ENCODE measurements at places on chromosomes 11 and 22.
A peak's percentile ranks its signal among the peaks of the same experiment; 100 is the strongest.

- DNase-seq: no peak
These were observed 58.7 kb downstream of the AHNAK start for GRCh38 chr11:62487738-62488551.

DNA sequence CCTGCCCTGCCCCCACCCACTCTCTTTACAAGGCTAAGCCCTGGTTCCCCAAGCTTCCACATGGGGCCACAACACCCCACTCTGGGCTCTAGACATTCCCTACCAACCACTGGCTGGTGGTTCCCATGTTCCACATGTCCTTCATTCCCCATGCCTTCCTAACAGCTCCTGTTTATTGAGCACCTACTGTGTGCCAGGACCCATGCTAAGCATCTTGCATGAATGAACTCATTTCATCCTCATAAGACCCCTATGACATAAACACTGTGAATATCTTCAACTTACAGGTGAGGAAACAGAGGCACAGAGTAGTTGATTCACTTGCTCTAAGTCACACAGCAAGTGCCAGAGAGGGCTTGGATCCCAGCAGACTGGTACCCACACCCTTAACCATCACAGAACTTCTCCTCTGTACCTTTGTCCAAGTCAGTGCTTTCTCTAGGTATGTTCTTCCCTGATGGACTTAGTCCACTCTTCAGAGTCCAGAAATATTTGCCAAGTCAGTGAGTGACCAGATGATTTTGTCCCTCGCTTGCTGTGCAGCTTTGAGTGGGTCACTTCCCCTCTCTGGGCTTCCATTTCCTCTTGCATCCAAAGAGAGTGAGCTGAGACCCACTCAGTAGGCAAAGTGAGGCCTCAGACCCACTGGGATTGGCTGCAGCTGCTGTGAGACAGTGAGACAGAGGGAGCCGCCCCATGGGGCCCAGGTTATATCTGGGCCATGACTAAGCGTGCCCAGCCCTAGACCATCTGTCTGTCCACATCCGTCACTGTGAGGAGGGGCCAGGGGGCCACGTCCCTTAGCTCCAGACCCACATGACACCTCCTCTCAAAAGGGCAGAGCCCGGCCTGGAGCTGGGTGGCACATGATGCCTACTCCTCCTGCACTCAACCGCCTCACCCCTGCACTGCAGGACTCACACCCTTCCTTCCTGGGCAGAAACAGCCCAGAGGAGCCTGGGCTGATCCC, 132.4 kb downstream of the MN1 start:
- DNase-seq: no peak

- no peak for DNase-seq
These were observed 179.4 kb downstream of the ETS1 start for GRCh38 chr11:128407962-128408361.

DNA sequence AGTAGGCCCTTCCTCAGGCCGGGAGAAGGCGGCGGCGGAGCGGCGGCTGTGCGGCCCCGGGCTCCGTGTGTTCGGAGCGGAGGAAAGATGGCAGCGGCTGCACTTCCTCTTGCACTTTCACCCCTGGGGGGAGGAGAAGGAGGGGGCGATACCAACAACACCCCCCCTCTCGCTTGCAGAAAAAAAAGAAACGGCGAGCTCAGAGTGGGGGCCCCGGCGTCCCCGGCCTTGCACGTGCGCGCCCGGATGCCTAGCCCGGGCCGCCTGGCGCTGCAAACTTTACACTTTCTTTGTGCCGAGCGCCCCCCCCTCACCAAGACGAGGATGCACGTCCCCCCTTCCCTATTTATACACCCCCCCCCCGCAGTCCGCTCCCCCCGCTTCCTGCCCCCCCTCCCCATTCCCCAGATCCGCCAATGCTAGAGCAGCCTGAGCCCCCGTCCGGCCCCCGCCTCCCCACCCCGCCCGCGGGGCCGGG, at the start of gene PATZ1:
Gene PATZ1, minus strand, starts transcription at position 92 of the 478 bp plus-strand sequence. CDS start 744 bp downstream, outside the sequence.
- peak; percentile 67 for DNase-seq

DNA sequence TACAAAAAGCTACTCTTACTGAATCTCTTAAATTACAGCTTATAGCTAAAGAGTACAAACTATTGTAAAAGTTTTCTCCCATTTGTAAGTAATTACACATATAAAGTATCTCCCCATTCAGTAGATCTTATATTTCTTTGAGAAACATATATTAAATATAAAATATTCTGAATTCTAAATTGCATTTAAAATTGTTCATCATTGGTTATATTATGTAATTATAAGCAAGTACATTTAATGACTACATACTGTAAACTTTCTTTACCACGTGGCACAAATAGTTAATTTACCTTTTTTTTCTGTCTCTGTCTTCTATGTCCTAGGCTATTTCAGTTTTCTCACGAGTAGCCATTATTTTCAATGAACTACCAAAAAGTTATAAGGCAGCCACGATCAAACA, 101.2 kb upstream of the SERPIND1 start:
- no peak for DNase-seq

GRCh38 chr11:34528072-34528471, 14.5 kb upstream of the ELF5 start:
- DNase-seq: no peak

GRCh38 chr11:91813263-91813662, 411.4 kb upstream of the FAT3 start:
- DNase-seq: no peak

GRCh38 chr11:10892250-10892649, 34.4 kb upstream of the ZBED5 start:
- no peak for DNase-seq

DNA sequence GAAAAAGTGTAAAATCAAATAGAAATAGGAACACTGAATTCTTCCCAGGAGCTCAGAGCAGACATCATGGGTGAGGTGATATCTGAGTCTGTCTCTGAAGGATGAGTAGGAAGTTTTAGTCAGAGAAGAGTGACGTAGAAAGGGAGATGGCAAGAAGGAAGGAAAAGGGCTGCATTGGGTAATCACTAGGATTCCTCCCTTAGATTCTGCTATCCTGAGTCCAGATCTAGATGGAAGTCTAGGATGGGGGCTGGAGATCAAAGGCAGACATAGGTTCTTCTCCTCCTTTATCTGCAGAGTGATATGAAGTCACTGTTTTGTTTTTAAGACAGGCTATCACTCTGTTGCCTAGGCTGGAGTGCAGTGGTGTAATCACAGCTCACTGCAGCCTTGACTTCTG, 30.4 kb downstream of the POU2F3 start:
- DNase-seq: no peak

GRCh38 chr11:6526411-6527135, 29.5 kb downstream of the DNHD1 start:
- DNase-seq: no peak

- DNase-seq: no peak
These were observed 8.6 kb downstream of the OR6M1 start for GRCh38 chr11:123797541-123797940.

- no peak for DNase-seq
These were observed 51.5 kb upstream of the RAB1B start for GRCh38 chr11:66216911-66217310.

- peak; percentile 53 for DNase-seq
These were observed 109.2 kb downstream of the IGLL1 start for GRCh38 chr22:23470811-23471389.

DNA sequence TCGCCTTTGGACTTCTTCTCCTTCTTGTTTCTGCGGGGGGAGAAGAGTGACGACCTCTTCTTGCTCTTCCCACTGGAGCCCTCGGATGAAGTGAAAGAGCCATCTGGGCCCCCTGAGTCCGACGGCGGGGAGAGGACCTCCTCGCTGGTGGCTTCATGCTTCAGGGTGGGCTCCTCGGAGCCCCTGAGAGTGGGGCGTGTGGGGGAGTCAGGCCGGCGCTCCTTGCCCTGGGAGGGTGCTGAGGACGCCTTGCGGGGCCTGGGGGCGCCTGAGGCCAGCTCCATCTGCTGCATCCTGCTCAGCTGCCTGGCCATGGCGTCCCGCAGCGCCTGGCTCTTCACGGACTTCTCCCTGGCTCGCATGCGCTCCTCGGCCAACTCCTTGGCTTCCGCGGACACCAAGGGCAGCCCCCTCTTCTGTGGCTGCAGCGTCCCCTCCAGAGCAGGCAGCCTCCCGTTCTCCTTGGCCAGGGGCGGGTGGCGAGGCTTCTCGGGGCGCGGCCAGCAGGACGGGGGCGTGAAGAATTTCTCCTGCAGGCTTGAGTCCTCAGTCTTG, 43.3 kb upstream of the BID start:
- DNase-seq: no peak

DNA sequence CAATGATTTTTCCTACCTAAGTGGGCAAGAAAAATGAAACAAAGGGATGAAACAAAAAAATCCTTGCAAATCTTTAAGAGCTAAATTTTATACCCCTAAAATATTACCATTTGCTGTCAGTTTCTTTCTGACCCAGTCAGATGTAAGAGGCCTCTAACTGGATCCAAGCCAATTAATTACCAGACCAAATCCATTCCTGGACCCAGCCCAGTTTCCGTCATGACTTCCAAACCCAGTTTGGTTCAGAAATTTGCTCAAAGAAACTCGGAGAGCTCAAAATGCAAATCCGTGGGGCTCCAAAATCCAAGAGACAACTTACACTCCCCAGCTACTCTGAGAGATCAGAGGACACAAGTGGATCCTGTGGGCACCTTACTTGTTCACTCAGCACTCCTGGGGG, 46.8 kb downstream of the TRIM44 start:
- DNase-seq: no peak

DNA sequence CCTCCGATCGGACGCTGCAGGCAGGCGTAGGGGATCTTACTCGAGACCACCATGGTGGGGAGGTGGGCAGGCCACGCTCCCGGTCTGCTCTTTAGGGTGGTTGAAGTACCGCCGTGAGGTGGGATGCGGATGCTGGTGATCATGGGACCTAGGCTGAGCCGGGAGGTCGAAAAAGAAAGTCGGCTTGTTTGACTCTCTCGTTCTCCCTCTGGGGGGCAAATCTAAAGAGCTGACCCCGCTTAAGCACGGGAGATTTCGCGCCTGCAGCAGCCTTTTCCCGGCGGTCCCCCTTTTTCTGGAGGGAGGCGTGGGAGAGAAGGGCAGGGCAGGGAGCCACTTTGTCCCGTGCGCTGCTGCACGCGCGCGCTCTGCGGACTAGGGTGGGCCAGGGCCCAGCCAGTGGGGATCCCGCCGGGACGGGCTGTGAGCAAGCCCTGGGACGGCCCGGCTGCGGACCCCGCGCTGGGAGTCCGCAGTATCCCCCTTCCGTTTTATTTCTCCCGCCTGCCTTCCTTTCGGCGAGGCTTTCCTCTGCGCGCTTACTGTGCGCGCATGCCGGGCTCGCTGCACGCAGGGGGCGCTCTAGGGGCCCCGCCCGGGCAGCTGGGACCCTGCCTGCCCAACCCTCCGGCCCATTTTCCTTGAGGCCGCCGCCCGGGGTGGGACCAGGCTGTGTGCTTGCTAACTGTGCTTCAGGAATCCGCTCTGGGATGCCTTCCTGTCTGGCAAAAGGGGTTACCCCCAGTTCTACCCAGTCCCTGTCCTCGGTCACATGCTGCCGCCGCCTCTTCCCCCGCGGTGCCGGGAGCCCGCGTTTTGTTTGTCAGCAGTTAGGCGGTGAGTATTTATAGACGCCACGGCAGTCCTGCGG, 81.0 kb downstream of the PRR5L start:
- DNase-seq: peak; percentile 40

DNA sequence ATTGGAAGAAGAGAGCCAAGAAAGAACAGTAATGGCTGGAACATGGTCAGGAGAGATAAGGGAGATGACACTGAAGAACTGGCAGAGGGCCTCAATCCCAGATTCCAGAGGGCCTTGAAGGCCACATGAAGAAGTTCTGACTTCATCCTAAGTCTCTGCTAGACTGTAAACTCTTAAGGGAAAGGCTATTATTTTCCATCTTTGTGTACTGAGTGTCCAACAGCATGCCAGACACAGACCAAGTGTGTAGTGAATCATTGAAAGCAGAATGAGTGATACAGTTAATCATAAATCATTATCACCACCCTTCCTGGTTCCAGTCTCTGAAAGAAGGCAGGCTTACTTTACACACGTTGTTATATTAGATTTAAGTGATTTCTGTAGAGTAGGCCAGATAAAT, 185.3 kb upstream of the C11orf87 start:
- no peak for DNase-seq

DNA sequence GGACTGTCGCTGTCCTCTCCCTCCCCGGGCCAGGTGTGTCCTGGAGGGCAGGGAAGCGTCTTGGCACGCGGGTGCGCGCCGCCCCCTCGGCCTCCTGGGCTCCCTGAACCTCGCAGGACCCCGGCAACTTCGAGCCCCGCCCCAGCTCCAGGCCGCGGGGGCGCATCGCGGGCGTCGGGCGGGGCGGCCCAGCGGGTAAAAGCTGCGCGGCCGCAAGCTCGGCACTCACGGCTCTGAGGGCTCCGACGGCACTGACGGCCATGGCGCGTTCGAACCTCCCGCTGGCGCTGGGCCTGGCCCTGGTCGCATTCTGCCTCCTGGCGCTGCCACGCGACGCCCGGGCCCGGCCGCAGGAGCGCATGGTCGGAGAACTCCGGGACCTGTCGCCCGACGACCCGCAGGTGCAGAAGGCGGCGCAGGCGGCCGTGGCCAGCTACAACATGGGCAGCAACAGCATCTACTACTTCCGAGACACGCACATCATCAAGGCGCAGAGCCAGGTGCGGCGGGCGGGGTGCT, at the start of gene CST6:
Gene CST6, plus strand, starts transcription at position 224 of the 519 bp plus-strand sequence. Its CDS starts 37 bp downstream, at position 261.
- no peak for DNase-seq

GRCh38 chr11:66080055-66080817, 10.2 kb downstream of the PACS1 start:
- no peak for DNase-seq

GRCh38 chr11:78929207-78929905, 354.7 kb upstream of the NARS2 start:
- no peak for DNase-seq

GRCh38 chr11:75588051-75588481, 26.0 kb downstream of the SERPINH1 start:
- no peak for DNase-seq

DNA sequence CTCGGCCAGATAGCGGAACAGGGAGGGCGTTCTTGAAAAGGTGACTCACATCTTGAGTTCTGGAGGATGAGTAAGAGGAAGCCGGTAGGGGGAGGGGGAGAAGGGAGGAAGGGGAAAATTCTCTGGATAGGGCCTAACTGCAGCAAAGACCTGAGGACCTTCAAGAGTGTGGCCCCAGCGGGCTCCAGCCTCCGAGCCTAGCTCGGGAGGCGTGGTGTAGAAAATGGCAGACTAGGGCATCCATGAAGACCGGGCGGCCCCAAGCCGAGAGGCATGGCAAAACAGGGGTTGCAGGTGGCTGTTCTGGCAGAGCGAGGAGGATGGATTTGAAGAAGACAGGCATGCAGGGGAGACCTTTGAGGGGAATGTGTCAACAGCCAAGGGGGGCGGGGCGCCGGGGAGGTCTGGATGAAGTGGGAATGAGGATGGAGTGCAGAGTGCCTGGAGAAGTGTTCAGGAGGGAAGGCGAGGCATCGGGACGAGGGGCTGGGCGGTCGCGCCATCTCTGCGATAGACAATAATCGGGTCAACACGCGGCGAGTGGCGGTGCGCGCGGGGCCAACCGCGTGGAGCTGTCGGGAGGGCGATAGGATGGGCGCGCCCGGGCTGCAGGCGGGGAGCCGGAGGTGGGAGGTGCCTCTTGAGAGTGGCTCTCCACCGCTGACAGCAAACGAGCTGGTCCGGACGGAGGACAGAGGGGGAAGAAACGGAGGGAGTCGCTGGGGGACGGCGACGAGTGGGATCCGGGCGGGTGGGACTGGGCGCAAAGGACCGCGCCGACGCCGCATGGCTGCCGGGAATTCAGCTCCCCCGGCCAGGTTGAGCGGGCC, 40.0 kb upstream of the CREB3L1 start:
- DNase-seq: peak; percentile 64
